ENCODE measurements at places on chromosomes 4 and X.

GRCh38 chr4:183396227-183396637 lies 48.2 kb upstream of the CDKN2AIP start:
- H3K27ac ChIP-seq = no peak overlapping the region
- H3K36me3 ChIP-seq = no peaks in the 10 kb centered on the region
- H3K4me1 ChIP-seq = peaks cover 13% of the 10 kb centered on the region
- no peak for DNase-seq
- H3K27me3 ChIP-seq = no peaks in the 10 kb centered on the region
- H3K4me3 ChIP-seq = no peak overlapping the region

GRCh38 chr4:83751336-83751949 lies 215.5 kb downstream of the GPAT3 start:
- no peaks in the 10 kb centered on the region for H3K27me3 ChIP-seq
- no peaks in the 10 kb centered on the region for H3K4me1 ChIP-seq
- no peak overlapping the region for H3K4me3 ChIP-seq
- H3K36me3 ChIP-seq = no peaks in the 10 kb centered on the region

GRCh38 chr4:4659871-4660651 lies 118.2 kb upstream of the STX18 start:
- H3K36me3 ChIP-seq = no peaks in the 10 kb centered on the region
- DNase-seq = no peak
- H3K4me3 ChIP-seq = no peak overlapping the region

- no peaks in the 10 kb centered on the region for H3K36me3 ChIP-seq
- no peak for DNase-seq
- H3K27ac ChIP-seq = no peak overlapping the region
- H3K4me3 ChIP-seq = no peak overlapping the region
Observed at GRCh38 chr4:185950891-185951290, 118.1 kb upstream of the TLR3 start.

- DNase-seq = no peak
- peaks cover 48% of the 10 kb centered on the region for H3K4me1 ChIP-seq
- H3K27me3 ChIP-seq = no peaks in the 10 kb centered on the region
Observed at GRCh38 chr4:7049295-7049694, 6.1 kb downstream of the TADA2B start.

GRCh38 chrX:7028246-7028645 lies 119.3 kb upstream of the STS start:
- DNase-seq = no peak
- no peaks in the 10 kb centered on the region for H3K27me3 ChIP-seq
- no peak overlapping the region for H3K4me3 ChIP-seq
- H3K36me3 ChIP-seq = no peaks in the 10 kb centered on the region

DNA sequence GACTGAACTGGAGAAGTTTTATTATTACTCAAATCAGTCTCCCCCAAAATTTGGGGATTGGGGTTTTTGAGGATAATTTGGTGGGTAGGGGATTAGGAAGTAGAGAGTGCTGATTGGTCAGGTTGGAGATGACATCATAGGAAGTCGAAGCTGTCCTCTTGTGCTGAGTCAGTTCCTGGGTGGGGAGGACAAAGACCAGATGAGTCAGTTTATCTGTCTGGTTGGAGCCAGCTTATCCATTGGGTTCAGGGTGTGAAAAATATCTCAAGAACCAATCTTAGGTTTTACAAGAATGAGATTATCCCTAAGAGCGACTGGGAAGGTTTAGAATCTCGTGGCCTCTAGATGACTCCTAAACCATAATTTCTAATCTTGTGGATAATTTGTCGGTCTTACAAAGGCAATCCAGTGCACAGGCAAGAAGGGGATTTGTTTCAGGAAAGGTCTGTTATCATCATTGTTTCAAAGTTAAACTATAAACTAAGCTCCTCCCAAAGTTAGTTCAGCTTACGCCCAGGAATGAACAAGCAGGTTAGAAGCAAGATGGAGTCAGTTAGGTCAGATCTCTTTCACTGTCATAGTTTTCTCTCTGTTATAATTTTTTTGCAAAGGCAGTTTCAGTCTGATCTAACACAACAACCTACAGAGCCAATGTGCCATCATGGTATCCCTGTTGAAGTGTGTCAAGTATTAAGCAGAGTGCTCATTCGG lies 274.5 kb downstream of the SLC7A11 start:
- DNase-seq = no peak
- no peaks in the 10 kb centered on the region for H3K4me1 ChIP-seq
- H3K27me3 ChIP-seq = no peaks in the 10 kb centered on the region
- no peaks in the 10 kb centered on the region for H3K36me3 ChIP-seq
- no peak overlapping the region for H3K27ac ChIP-seq

DNA sequence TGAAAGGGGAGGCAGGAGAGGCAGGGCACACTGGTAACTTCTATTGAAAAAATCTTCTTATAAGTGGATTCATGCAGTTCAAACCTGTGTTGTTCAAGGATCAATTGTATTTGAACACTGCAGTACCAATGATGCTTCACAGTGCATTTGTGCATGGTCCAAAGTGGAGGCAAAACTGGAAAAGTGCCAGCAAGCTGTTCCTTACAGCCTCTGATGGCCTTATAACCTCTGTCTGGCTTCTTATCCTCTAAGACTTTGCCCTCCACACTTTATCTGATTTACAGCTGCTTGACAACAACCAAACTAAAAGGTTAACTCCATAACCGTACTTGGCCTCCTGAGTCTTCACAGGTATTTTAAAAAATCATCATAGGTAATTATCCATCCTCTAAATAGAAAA lies 40.4 kb downstream of the MAGEB17 start:
- no peak for DNase-seq
- no peaks in the 10 kb centered on the region for H3K27me3 ChIP-seq
- H3K27ac ChIP-seq = no peak overlapping the region
- no peak overlapping the region for H3K4me3 ChIP-seq
- H3K36me3 ChIP-seq = no peaks in the 10 kb centered on the region

- DNase-seq = no peak
- no peaks in the 10 kb centered on the region for H3K4me1 ChIP-seq
- no peak overlapping the region for H3K27ac ChIP-seq
- no peak overlapping the region for H3K4me3 ChIP-seq
Observed at GRCh38 chr4:128349921-128350320, 62.3 kb upstream of the PGRMC2 start.

DNA sequence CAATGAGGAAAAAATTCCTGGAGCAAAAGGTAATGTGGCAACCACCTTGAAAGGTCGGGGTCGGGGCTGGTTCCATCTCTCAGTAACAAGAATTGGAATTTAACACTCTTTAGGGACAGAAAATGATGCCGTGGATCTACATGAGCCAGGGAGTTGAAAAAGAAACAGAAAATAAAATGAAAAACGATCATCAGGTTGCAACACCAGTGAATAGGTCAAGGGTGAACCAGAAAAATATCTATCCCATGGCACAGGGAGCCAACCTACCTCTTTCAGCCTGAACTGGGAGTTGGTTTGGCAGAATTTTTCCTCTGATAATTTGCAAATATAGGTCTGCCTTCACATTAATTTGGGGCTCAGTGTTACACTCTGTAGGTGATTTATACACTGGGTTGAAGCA lies 93.7 kb downstream of the C4orf33 start:
- H3K4me3 ChIP-seq = no peak overlapping the region
- DNase-seq = no peak
- no peak overlapping the region for H3K27ac ChIP-seq
- no peaks in the 10 kb centered on the region for H3K4me1 ChIP-seq
- no peaks in the 10 kb centered on the region for H3K27me3 ChIP-seq
- H3K36me3 ChIP-seq = no peaks in the 10 kb centered on the region

DNA sequence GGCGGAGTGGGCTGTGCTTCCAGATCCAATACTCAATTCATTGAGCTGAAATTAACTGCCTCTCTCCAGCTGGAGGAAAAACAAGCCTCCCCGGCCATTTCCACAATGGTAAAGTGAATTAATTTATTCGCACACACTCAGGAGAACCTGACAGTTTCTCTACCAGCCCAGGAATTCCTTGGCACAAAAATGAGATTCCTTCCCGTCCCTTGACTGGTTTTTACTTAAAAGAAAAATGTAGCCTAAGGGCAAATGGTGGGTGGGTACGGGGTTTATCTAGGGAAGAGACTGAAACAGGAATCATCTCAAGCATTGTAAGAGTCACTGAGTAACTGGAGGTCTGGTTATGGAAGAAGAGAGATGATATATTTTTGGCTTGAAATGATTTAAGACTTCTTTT lies 102.7 kb downstream of the VCX3A start:
- DNase-seq = no peak
- H3K4me3 ChIP-seq = no peak overlapping the region
- H3K27me3 ChIP-seq = no peaks in the 10 kb centered on the region
- no peak overlapping the region for H3K27ac ChIP-seq
- H3K4me1 ChIP-seq = no peaks in the 10 kb centered on the region

DNA sequence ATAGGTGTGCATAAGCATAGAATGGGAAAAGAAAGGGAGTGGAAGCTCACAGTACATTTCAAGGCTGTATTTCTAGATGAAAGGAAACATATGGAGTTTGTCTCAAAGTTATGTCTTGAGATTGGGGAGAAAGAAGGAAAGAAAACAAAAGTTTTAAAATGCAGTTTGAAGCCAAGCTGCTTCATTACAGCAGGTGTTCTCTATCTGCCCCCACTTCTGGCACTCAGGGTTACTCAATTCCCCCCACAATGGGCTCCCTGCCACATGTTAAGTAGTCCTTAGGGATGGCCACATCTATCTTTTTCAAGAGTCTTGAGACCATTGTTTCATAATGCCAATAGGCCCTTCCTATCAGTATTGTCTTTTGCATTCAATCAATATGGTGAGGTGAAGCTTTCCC lies 367.4 kb upstream of the ANXA10 start:
- H3K4me3 ChIP-seq = no peak overlapping the region
- no peak overlapping the region for H3K27ac ChIP-seq
- no peaks in the 10 kb centered on the region for H3K36me3 ChIP-seq
- no peaks in the 10 kb centered on the region for H3K4me1 ChIP-seq

DNA sequence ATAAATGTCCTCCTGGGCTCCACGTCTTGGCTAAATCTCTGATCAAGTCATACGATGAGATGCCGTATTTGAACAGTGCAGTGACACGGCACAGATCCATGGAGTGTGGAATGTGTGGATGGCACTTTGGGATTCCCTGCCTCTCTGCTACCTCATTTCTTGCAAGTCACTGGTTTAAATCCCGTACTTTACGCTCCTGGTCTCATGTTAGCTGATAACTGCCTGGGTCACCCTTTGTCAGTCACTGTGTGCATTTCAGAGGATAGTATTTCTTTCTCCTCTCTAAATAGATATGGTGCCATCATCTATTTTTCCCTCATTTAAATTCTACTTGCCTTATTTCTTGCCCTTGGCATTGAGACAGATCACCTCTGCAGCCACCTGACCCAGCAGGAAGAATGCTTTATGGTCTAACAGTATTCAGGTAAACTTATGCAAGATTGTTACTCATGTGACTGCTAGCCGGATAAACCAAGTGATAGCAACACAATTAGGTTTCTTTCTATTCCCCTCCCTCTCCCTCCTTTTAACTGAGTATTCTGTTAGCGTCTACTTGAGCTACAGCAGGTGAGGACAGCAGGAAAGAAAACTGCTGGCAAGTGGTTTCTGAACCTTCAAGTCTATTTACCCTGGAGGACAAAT lies 2.8 kb downstream of the EGF start:
- H3K36me3 ChIP-seq = no peaks in the 10 kb centered on the region
- H3K27ac ChIP-seq = no peak overlapping the region
- no peaks in the 10 kb centered on the region for H3K27me3 ChIP-seq
- no peaks in the 10 kb centered on the region for H3K4me1 ChIP-seq
- H3K4me3 ChIP-seq = no peak overlapping the region
- DNase-seq = no peak

GRCh38 chr4:84718699-84719098 lies 135.8 kb downstream of the CDS1 start:
- no peaks in the 10 kb centered on the region for H3K36me3 ChIP-seq
- H3K27ac ChIP-seq = no peak overlapping the region
- no peaks in the 10 kb centered on the region for H3K4me1 ChIP-seq
- no peak for DNase-seq
- H3K27me3 ChIP-seq = no peaks in the 10 kb centered on the region
- no peak overlapping the region for H3K4me3 ChIP-seq

- H3K27me3 ChIP-seq = no peaks in the 10 kb centered on the region
- H3K4me3 ChIP-seq = no peak overlapping the region
- peaks cover 21% of the 10 kb centered on the region for H3K4me1 ChIP-seq
- no peak overlapping the region for H3K27ac ChIP-seq
- no peak for DNase-seq
Observed at GRCh38 chr4:109657854-109658418, 45.3 kb downstream of the CASP6 start.

GRCh38 chr4:4852591-4853362 lies 6.7 kb upstream of the MSX1 start:
- DNase-seq = no peak
- peaks cover 46% of the 10 kb centered on the region for H3K27me3 ChIP-seq
- H3K27ac ChIP-seq = no peak overlapping the region
- H3K4me1 ChIP-seq = peaks cover 7% of the 10 kb centered on the region

GRCh38 chrX:31609130-31609529 lies 537.3 kb upstream of the FTHL17 start:
- no peak overlapping the region for H3K4me3 ChIP-seq
- no peak for DNase-seq
- H3K27ac ChIP-seq = no peak overlapping the region
- no peaks in the 10 kb centered on the region for H3K36me3 ChIP-seq
- no peaks in the 10 kb centered on the region for H3K27me3 ChIP-seq

GRCh38 chr4:37476256-37476655 lies 209.9 kb downstream of the RELL1 start:
- no peak overlapping the region for H3K27ac ChIP-seq
- H3K27me3 ChIP-seq = no peaks in the 10 kb centered on the region
- no peak overlapping the region for H3K4me3 ChIP-seq

- no peaks in the 10 kb centered on the region for H3K4me1 ChIP-seq
- H3K36me3 ChIP-seq = no peaks in the 10 kb centered on the region
- H3K4me3 ChIP-seq = no peak overlapping the region
- H3K27me3 ChIP-seq = no peaks in the 10 kb centered on the region
- DNase-seq = no peak
- no peak overlapping the region for H3K27ac ChIP-seq
Observed at GRCh38 chrX:50779694-50780093, 34.3 kb downstream of the SHROOM4 start.

GRCh38 chr4:163895378-163896005 lies 401.0 kb downstream of the TMA16 start:
- peaks cover 4% of the 10 kb centered on the region for H3K4me1 ChIP-seq
- no peak overlapping the region for H3K4me3 ChIP-seq
- no peaks in the 10 kb centered on the region for H3K27me3 ChIP-seq
- peak; percentile 38 for DNase-seq
- no peak overlapping the region for H3K27ac ChIP-seq

- H3K4me1 ChIP-seq = no peaks in the 10 kb centered on the region
- H3K27ac ChIP-seq = no peak overlapping the region
- no peak for DNase-seq
- no peak overlapping the region for H3K4me3 ChIP-seq
Observed at GRCh38 chr4:104424475-104424941, 70.2 kb downstream of the CXXC4 start.

GRCh38 chr4:86544310-86544966 lies 49.7 kb upstream of the PTPN13 start:
- no peak overlapping the region for H3K4me3 ChIP-seq
- H3K27ac ChIP-seq = no peak overlapping the region
- DNase-seq = no peak

GRCh38 chrX:151402719-151403390 lies 5.8 kb downstream of the VMA21 start:
- no peak overlapping the region for H3K4me3 ChIP-seq
- H3K4me1 ChIP-seq = peaks cover 19% of the 10 kb centered on the region
- H3K27ac ChIP-seq = no peak overlapping the region
- no peak for DNase-seq
- H3K36me3 ChIP-seq = no peaks in the 10 kb centered on the region
